ENCODE measurements at places on chromosomes 2 and 18.

DNA sequence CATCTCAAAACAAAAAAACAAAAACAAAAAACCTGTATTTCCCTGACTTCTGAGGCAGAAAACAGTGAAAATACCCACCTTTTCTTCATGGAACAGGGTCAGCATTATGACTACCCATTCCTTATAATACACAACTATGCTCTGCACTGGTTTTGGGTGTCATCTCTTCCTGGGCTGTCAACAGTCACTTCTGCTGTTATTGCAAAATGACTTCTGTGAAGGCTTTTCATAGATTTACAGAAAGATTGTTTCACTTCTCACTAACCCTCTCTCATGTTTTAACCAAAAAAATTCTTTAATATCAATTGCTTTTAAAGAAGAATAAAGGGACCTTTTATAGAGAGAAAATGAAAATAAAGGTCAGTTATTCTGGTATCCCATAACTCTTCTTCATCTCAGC lies 26.5 kb upstream of the PIK3C3 start:
- DNase-seq = no peak

GRCh38 chr2:3313781-3314375 lies 63.7 kb downstream of the EIPR1 start:
- no peak for DNase-seq

GRCh38 chr2:47022186-47022765 lies 106.7 kb upstream of the MCFD2 start:
- DNase-seq = no peak

DNA sequence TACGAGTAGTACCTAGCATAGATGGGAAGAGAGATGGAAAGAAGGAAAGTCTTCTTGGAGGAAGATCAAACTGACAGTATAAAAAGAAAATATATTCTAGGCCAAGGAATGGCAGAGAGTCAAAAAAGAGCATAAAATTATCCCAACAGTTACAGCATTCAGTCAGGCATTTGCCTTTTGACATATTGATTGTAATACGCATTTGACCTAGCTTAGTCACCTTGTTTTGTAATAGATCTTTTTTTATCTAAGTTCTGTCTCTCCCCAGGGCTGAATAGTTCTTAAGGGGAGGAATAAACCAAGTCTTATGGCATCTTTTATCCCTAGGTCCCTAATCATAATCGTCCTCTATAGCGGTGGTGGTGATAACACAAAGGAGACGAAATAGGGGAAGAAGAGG lies 657.3 kb upstream of the PIK3C3 start:
- DNase-seq = no peak

GRCh38 chr2:109632158-109632789 lies 18.1 kb downstream of the SOWAHC start:
- no peak for DNase-seq

GRCh38 chr2:204177977-204178522 lies 241.5 kb downstream of the ICOS start:
- peak; percentile 38 for DNase-seq

GRCh38 chr2:240235149-240235803 lies 94.8 kb upstream of the OTOS start:
- no peak for DNase-seq

GRCh38 chr2:223644136-223644535 lies 42.0 kb upstream of the SCG2 start:
- DNase-seq = no peak

GRCh38 chr2:158998551-158999248 lies 30.3 kb downstream of the TANC1 start:
- DNase-seq = no peak

- no peak for DNase-seq
Observed at GRCh38 chr2:164642946-164643555, 21.8 kb upstream of the GRB14 start.

- DNase-seq = no peak
Observed at GRCh38 chr2:54456612-54457322, 640 bp downstream of the SPTBN1 start.

GRCh38 chr2:70663411-70663810 lies 104.6 kb downstream of the ADD2 start:
- DNase-seq = no peak

Data from T-helper 17 cell (primary cell).